ENCODE measurements at places on chromosomes 7 and 10.

DNA sequence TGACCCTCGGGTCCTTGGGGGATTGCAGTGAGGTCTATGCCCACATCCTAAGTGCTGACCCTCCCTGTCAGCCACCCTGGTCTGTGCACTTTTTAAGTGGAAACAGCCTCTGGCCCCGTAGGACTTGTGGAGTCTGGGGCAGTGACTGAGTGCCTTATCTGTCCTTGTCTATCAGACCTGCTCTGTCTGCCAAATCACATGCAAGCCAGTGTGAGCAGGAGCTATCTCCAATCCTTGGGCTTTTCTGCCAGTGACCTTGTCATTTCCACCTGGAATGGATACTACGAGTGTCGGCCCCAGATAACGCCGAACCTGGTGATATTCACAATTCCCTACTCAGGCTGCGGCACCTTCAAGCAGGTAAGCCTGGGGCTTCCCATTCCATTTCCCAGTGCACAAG lies 62.7 kb downstream of the C10orf120 start:
- no peak for DNase-seq

- peak; percentile 6 for DNase-seq
Measured at GRCh38 chr7:113113912-113114311, 4.4 kb downstream of the SMIM30 start.

DNA sequence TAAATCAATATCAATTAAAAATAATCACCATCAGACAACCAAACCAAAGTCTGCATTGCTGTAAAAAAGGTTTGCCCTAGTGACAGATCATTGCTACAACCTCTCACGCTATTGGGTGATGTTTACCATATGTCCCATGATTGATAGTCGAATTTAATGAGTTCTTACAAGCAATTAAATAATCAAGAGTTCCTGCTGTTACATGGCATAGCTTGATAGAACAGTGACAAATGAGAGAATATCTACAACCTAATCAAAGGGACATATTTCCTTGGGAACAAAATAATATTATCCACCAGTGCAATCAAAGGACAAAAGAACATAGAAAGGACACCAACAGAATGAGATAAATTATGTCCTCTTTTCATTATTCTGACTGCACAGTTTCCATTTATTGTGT lies 387.4 kb downstream of the ETV1 start:
- no peak for DNase-seq

GRCh38 chr7:15780271-15780670 lies 93.8 kb upstream of the MEOX2 start:
- peak; percentile 62 for DNase-seq

GRCh38 chr10:72308320-72308987 lies 34.7 kb downstream of the DDIT4 start:
- DNase-seq: peak; percentile 87

DNA sequence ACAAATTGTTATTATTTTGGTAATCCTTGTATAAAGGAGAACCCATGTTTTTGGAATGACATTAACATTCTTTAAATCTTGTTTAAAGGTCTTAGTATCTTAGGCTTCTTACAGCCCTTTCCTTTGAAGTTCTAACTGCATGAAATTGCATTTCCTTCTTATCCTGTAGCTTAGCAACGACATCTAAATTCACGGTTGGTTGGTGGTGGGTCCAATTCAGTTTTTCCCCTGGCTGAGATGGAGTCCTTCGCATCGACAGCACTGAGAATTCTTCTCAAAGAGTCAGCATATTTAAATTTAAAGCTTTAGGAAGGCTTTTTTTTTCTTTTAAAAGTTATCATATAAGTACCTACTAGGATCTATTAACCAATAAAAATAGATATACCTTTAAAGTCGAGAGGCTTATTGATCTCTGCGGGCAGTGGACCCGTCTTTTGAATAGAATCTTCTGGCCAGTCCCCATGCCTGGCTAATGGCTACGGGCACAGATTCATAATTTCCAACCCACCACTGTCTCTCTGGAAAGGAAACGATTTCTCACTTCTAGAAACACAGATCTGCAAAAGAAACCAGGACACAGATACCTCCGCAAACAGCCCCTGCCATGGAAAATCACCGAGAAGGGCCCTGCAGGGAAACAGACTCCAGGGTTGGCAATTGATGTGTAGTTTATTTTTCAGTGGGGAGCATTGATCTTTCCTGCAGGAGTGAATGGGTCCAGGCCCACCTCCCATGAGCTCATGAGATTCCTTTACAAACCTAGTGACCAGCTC lies 63.4 kb downstream of the RAMP3 start:
- DNase-seq: no peak

GRCh38 chr10:53387562-53387961 lies 615.0 kb upstream of the MBL2 start:
- DNase-seq: no peak

- DNase-seq: peak; percentile 32
Measured at GRCh38 chr7:123871998-123872867, 27.3 kb downstream of the HYAL4 start.

DNA sequence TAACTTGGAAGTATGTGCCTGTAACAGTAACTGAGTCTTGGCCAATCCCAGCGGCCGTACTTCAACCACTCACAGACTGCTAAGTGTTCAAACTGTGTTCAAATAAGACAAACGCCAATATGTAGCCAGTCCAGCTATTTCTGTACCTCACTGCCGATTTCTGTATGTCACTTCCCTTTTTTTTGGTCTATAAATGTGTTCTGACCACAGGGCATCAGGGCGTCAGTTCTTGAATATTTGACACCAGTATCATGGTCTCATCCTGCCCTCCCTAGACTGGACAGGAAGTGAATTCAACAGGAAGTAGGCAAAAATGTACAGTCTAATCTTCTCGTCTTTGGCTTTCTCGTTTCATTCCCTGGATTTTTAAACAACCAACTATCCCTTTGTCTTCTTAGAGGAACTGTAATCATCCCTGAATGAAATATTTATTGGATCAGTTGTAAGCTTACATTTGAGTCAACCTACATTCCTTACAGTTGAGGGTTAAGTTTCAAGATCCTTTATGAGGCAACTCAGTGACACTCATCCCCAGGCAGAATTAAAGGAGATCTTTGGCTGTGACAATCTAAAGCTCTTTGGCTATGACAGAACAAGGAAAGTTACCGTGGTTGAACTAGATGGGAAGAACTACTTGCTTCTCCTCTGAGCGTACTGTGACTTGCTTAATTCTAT lies 232.7 kb downstream of the NSUN6 start:
- DNase-seq: peak; percentile 15

DNA sequence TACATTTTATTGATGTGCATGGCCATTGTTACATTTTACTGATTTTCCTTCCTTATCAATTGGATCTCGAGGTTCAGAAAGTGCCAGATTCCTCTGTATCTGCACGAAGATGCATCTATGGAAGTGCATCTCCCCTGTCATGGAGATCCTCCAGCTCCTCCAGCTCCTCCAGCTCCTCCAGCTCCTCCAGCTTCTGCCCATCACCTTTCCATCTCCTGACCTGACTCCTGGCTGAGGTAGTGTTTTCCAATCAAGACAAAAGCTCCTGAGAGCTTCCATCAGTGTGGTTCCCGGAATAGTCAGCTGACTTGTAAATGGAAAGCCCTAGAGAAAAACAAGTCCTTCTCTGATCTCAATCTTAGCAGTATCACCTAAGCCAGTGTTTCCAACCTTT lies 90.8 kb upstream of the KLF6 start:
- no peak for DNase-seq

- no peak for DNase-seq
Measured at GRCh38 chr10:92219559-92219958, 71.3 kb downstream of the CPEB3 start.

DNA sequence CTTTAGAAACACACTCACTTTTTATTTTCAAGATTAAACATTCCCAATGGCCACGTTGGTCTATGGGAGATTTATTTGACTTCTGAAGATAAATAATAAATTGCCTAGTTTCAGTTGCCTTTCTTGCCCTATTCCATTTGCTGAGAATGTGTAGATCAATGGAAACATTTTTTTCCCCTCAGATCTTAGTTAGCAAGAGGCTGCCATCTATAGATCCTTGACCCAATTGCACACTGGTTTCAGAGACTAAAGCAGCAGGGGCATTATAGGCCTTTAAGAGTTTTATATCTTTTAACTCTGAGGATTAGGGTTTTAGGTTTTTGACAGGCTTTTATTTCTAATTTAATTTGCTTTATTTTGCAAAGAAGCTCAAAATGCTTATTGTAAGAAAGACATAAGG lies 163.2 kb upstream of the GPR26 start:
- DNase-seq: no peak

DNA sequence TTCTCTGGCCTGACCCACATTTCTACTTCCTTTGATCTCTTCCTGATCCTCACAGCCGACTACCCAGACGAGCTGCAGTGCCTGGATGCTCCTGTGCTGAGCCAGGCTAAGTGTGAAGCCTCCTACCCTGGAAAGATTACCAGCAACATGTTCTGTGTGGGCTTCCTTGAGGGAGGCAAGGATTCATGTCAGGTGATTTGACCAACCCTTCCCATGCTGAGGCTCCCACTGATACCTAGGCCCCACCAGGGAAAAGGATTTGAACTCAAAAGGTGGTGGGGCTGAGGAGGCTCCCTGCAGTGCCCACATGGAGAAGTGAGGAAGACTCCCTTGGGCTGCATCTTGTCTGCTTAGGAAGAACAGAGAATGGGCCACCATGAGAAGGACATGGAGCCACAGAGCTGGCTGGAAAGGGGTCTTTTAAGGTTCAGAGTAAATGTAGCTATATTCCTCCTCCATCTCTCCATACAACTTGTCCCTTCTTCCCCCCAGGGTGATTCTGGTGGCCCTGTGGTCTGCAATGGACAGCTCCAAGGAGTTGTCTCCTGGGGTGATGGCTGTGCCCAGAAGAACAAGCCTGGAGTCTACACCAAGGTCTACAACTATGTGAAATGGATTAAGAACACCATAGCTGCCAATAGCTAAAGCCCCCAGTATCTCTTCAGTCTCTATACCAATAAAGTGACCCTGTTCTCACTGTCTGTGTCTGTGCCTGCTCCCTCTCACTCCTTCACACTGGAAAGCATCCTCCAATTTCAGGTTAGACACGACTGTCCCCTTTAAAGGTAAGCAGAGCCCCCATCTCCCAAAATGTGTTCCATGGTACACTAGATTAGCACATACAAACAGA lies 3.3 kb downstream of the PRSS1 start:
- no peak for DNase-seq
